RKO (cell line): ENCODE measurements at places on chromosomes 2 and 18.

GRCh38 chr2:144703852-144704708, 184.2 kb upstream of the ZEB2 start:
- DNase-seq = no peak

- no peak for DNase-seq
Measured at GRCh38 chr2:17441055-17441771, 77.0 kb downstream of the RAD51AP2 start.

- DNase-seq = no peak
Measured at GRCh38 chr2:20521193-20521592, 74.3 kb downstream of the RHOB start.

DNA sequence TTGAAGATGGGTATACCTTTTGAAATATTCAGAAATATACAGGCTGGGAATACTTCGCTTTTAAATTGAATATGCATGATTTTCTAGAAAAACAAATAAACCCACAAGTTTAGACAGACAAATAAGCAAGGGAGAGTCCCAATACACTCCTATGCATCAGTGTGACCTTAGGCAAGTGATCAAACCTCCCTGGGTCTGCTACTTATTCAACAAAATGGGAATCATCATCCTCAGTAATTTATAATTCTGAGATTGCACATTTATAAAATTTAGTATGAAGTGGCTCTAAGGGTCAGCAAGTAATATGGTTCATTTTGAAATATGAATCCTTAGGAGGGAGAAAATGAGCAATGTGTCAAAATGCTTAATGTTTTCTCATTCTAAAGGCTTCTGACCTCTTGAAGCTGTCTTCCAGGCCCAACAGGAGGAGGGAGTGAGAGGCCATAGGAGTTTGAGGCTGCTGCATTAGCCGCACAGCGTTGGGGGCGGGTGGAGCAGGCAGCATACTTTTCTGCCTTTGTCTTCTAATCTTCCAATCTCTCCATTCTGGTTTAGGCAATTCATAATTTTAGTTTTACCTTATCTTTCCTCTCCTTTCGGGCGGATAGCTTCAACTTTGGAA, 155.1 kb downstream of the TRIB2 start:
- no peak for DNase-seq

DNA sequence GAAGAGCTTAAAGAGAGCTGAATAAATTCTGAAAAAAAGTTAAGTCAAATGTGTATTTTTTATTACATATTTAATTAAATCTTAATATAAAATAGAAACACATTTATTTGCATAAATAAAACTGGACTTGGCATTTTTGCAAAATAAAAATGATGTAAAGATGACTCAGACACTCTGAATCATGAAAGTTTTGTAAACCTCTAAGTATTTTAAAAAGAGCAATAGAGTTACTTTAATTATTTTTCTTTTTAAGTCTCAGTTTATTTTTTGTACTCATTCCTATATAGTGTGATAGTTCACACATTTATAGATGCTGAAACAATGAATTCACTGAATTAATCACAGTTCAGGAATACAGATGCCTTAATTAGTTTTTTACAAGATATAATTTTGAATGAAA, 109.9 kb upstream of the DTNA start:
- peak; percentile 16 for DNase-seq

DNA sequence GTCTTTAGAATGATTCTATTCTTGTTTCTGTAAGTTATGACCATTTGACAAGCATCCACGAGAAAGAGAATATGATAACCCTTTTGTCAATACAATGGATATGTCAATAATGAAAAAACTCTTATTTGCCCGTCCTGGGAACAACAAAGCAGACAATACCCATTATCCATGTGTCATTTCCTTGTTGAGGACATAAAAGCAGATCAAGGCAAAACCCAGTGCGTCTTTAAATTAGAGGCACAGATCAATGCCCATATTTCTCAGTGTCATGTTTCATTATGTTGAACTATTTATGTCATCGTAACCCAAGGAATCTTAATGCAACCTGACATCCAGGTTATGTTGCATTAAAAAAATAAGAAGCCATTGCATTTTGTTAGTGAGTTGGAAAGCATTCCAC, 365.0 kb upstream of the CELF4 start:
- DNase-seq = no peak

DNA sequence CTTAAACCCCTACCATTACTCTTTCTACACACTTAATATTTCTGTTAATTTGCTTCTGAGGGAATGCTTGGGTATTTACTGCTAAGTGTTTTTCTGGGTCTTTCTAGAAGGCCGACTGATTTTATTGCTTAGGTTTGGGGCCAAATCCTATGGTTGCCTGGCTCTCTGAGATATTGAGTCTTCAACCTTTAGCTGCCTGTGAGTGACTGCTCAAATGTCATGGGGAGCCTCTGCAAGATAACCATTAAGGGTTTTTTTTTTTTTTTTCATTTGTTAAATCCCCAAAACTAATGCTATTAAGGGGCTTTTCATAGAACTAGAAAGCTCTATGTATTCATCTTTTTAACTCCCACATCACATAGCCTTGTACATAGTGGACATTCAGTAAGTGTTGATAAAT, 5.0 kb downstream of the OSBPL6 start:
- DNase-seq = no peak

DNA sequence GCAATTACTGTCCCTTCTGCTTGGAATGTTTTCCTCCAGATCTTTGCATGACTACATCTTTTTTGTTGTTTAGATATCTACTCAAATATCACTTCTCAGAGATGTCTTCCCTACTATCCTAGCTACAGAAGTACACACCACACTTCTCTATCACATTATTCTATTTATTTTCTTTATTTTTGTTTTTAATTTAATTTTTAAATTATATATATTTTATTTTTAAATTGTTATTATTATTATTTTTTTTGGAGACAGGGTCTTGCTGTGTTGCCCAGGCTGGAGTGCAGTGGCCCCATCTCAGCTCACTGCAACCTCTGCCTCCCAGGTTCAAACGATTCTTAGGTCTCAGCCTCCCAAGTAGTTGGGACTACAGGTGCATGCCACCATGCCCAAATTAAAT, 106.7 kb downstream of the TAF4B start:
- no peak for DNase-seq

GRCh38 chr2:234703258-234703657, 206.4 kb upstream of the ARL4C start:
- no peak for DNase-seq

- no peak for DNase-seq
Measured at GRCh38 chr2:189350540-189351209, 90.6 kb upstream of the WDR75 start.

DNA sequence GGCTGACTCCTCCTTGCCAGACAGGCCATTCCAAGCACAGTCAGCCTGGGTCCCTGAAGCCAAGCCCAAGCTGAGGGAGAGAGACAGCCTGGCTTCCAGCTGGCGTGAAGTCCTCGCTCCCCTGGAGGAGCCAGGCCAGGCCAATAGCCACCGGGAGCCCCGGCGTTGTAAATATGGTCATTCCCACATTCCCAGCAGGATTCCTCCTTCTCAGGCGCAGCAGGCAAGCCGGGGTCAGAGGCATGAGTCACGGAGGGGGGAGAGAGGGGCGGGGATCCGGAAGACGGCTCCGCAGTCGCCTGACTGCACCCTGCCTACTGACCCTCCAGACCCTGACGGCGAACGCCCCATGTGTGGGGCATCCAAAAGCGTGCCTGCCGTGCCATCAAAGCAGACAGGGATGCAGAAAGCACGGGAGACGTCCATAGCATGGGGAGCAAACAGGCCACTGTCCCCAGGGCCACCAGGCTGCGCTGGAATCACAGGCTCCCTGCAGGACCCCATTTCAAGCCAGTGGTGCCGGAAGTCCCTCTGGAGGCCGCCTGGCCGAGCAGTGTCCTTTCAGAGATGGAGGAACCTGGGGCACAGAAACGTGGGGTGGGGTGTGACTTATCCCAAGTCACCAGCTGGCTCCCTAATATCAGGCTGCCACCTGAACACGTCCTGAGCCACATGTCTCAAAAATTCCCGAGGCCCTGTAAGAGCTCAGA, 48.2 kb downstream of the TWIST2 start:
- DNase-seq = peak; percentile 7

DNA sequence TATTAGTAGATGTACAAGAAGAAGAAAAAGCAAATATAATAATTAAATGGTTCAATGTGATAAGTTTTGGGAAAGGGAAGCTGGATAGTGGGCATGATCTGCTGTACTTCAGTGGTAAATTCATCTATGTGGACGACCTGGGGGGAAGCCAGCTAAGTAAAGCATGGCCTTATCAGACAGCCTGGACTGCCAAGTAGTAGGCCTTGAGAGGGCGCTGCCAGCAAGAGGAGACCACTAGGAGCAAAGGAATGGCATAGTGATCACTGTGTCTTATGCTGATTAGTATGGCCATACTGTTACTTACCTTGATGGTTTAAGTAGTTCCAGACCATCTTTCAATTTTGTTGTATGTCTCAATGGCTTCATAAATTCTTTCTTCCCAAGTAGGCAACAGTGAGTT, 287.6 kb downstream of the SETBP1 start:
- no peak for DNase-seq

- no peak for DNase-seq
Measured at GRCh38 chr2:85430752-85431569, 12.4 kb downstream of the SH2D6 start.

- DNase-seq = no peak
Measured at GRCh38 chr2:86480105-86480504, 38.9 kb downstream of the KDM3A start.

DNA sequence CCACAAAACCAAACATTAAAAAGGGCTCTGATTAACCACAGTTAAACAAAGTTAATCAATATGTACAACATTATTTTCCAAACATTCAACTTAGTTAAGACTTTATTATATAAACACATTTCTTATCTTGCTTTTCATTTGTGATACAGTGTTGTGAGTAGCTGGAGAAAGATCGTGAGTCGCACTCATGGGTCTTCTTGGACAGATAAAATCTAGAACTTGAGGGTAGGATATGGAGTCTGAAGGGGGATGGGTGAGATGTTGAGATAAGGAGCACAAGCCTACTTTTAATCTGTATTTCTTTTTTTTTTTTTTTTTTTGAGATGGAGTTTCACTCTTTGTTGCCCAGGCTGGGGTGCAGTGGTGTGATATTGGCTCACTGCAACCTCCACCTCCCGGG, 22.6 kb upstream of the TMEM214 start:
- no peak for DNase-seq

- no peak for DNase-seq
Measured at GRCh38 chr18:47109720-47110119, 40.6 kb downstream of the HDHD2 start.

DNA sequence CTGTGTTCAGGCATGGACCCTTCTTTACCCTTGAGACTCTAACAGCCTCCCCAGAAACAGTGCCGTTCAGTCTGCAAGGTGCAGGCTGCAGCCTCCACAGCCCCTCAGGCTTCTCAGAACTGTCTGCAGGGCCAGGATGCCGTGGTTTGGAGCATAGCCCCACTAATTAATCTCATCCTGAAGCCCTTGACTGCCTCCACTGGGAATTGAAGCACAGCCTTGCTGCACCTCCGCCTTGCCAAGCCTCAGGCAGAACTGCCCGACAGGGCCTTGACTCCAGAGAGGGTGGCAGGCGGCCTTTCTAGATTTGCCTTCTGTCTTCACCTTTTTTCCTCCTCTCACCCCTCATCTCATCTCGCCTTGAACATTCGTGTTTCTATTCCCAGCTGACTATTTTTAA, 119.8 kb downstream of the NRP2 start:
- DNase-seq = no peak

DNA sequence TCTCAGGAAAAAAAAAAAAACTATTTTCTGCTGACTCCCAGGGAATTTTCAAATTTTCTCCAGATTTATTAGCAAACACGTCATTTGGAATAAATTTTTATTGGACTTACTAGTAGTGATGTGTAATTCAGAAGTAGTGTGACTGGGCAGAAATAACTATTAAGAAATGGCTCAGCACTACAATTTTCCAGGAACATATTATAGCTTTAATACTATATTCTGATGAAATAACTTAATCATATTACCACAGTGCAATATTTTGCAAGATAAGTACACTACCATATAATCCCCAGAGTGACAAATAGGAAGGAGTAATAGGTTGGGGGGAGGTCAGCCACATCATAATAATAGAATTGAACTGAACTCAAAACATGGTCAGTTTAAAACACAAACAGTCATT, 19.7 kb upstream of the TNFAIP6 start:
- DNase-seq = no peak

- DNase-seq = no peak
Measured at GRCh38 chr2:237486334-237486818, 675 bp upstream of the MLPH start.

- DNase-seq = no peak
Measured at GRCh38 chr2:142981069-142981378, 103.6 kb downstream of the KYNU start.

- DNase-seq = no peak
Measured at GRCh38 chr18:31430554-31430953, 17.0 kb upstream of the DSG3 start.

- DNase-seq = no peak
Measured at GRCh38 chr2:67462738-67463496, 65.8 kb downstream of the ETAA1 start.

GRCh38 chr18:48079885-48080284, 149.4 kb upstream of the SMAD2 start:
- no peak for DNase-seq

- no peak for DNase-seq
Measured at GRCh38 chr2:239538357-239539052, 137.7 kb upstream of the HDAC4 start.

GRCh38 chr2:186593523-186593922, 3.7 kb downstream of the ITGAV start:
- DNase-seq = no peak

DNA sequence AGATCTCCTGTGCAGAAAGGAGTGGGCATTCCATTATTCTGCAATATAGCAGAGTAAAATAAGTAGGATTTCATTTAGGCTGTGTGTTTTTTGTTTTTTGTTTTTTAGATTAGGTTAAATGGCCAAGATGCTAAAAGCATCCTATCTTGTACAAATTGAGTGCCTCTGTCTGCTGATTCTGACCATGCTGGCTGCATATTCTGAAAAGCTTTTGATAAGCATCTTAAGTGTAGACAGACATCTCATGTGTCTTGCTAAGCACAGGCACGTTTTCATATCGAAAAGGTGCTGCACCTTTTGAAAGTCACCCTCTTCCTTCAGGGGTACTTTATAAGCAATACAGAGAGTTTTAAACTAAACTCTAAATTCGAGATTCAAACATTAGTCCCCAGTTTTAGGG, 74.0 kb upstream of the BCL11A start:
- DNase-seq = no peak

GRCh38 chr2:104774631-104775030, 79.3 kb upstream of the POU3F3 start:
- no peak for DNase-seq

GRCh38 chr18:5868218-5868854, 27.0 kb downstream of the TMEM200C start:
- DNase-seq = peak; percentile 84

- no peak for DNase-seq
Measured at GRCh38 chr2:174609261-174609660, 11.7 kb upstream of the WIPF1 start.

GRCh38 chr2:225270861-225271260, 128.6 kb upstream of the NYAP2 start:
- peak; percentile 75 for DNase-seq
